ENCODE measurements at places on chromosomes 5 and 9.
A peak's percentile ranks its signal among the peaks of the same experiment; 100 is the strongest.

DNA sequence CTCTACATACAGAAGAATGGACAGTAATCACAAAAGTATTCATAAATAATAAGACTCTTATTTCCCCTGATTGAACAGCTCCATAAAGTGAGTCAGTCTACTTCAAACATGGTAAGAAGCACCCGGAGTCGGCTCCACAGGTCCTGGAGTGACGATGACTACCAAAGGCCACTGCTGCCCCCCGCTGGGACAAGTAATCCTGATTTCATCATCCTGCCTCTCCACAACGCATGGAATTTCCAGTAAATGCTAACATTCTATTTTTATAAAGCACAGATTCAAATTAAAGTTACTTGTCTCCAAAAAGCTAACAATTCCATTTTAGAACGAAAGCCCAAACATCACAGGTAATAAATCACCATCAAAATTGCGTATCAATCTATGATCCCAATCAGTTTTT is 16.2 kb downstream of the ATPSCKMT start:
- DNase-seq, result peak; percentile 78

DNA sequence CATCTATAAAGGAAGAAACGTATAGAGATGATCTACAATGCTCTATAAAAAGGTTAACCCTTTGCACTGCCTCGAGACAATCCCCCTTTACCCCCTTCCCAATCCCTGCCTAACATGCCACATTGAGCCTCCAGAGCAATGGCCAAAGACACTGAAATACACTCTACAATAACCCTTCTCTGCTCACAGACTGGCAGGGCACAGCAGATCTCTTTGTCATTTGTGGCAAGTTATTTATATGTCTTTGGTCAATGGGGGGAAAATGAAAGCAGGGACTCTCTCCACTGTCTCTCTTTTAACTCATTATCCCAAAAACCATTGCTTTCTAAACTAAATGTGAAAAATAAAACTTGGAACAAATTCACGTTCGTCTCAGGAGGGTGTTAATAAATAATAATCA is 51.7 kb downstream of the PTCH1 start:
- no peak for DNase-seq

DNA sequence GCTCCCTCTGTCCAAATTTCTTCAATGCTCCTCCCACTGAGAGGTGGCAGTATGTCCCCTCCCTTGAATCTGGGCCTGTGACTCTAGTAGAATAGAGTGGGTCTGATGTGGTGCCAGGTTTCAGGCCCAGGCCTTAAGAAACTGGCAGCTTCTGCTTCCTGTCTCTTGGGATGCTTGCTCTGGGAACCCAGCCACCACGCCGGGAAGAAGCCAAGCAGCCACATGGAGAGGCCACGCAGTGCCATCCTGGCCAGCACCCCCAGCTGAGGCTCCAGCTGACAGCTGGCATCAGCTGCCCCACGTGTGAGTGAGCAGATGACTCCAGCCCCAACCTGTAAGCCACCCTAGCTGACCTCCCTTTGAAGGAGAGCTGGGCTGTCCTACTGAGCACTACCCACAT is 7.3 kb upstream of the TSPAN17 start:
- no peak for DNase-seq

DNA sequence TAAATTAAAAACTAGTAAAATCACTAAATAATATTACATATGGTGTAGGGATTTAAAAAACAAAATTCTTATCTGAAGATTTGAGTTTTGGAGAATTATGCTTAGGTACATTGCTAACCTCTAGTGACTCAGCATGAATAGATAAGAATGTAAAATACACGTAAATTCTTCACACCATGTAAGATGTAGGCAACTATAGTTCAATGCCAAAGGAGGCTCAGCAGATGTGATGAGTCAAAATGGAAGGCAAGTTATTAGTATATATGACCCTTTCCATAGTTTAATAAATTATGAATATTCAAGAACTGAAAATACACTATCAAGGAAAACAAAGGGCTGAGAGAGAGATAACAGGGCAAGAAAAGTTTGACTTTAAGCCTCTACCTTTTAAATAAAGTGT is 79.0 kb downstream of the MRPS30 start:
- DNase-seq, result no peak

DNA sequence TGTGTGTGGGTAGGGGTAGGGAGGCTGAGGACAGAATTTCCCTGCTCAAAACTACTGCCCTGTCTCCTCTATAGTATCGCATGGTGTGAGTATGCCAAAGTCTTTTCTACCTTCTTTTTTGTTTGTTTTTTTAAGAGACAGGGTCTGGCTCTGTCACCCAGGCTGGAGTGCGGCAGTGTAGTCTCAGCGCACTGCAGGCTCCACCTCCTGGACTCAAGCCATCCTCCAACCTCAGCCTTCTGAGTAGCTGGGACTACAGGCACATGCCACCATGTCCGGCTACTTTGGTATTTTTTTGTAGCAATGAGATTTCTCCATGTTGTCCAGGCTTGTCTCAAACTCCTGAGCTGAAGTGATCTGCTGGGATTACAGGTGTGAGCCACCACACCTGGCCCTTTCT is 2.5 kb downstream of the SRP19 start:
- DNase-seq, result no peak

DNA sequence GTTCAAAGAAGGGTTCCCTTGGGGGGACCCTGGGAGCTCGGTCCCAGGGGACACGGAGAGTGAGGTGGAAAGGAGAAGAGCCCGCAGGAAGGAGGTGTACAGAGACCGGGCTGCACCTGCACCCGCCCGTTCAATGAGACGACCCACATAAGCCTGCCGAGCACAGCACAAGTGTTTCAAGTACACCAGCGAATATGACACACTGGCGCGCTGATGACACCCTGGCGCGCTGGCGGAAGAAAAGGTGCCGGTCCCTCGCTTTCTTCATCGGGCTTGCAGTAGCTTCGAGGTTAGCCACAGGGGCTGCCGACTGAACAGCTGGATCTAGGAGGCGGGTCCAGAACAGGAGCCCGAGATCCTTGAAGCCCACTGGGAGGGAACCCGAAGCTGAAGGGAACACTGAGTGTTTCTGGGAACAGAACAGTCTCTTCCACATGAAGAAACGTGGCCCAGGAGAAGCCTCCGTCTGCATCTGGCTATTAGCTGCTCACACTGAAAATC is 1.4 kb downstream of the TBC1D9B start:
- DNase-seq, result no peak

GRCh38 chr5:142466195-142466971 is 141.6 kb upstream of the SPRY4 start:
- DNase-seq, result no peak

DNA sequence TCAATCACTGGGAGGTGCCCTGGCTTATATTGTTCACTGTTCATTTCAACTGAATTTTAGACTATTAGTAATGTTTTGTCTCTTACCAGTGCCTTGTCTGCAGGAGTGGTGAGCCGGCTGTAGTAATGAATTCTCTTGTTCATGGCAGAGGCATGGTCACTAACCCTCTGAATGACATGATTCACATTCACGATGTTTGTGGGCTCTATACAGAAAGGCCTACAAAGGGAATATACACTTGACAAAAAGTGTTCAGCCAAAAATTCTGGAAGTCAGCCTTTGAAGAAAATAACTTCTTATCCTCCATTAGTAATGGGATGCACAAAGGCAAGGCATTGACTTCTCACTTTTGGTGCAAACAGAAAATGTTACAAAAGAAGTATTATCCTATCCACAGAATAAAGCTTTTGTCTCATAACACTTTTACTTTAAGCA is 39.6 kb downstream of the SLC38A9 start:
- DNase-seq, result no peak

GRCh38 chr9:89412541-89412940 is 85.4 kb downstream of the SEMA4D start:
- no peak for DNase-seq

DNA sequence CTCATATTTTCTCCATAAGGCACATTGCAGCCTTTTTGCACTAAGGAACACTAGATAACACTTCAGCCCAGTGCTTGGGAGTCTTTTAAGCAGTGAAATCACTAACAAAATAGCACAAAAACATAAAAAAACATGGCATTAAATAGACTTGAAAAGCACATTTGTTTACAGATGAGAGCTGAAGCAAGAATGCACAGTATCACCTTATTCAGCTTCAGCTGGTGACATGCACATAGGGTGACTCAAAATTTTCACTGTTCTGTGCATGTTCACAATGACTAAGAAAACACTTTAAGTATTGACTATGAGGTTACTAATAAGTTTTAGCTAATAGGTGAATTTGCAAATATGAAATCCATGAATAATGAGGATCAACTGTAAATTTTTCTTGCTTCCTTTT is 293.9 kb upstream of the TARS1 start:
- DNase-seq, result no peak

- DNase-seq, result no peak
Observed at GRCh38 chr5:166862581-166862980, 1428.9 kb upstream of the WWC1 start.

- DNase-seq, result peak; percentile 39
Observed at GRCh38 chr5:59390074-59390659, 503.4 kb downstream of the PDE4D start.

DNA sequence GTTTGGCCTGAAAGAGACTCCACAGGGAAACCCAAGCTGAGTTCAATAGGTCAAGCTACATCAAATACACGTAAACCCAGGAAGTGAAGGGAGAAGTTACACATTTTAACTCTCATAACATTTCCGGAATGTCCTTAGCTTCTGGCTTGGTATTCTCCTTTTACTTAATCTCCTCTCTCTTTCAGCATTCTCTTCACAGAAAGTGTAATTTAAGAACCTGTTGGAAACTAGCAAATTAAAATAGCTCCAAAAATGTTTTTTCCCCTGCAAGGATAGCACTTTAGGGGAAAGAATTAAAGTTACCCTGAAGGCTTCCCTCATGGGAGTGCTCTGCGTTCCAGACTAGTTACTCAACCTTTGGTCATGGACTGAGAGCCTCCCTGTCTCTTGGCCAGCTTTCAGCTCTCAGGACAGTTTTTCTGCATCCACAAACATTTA is 292.7 kb upstream of the TARS1 start:
- peak; percentile 71 for DNase-seq

DNA sequence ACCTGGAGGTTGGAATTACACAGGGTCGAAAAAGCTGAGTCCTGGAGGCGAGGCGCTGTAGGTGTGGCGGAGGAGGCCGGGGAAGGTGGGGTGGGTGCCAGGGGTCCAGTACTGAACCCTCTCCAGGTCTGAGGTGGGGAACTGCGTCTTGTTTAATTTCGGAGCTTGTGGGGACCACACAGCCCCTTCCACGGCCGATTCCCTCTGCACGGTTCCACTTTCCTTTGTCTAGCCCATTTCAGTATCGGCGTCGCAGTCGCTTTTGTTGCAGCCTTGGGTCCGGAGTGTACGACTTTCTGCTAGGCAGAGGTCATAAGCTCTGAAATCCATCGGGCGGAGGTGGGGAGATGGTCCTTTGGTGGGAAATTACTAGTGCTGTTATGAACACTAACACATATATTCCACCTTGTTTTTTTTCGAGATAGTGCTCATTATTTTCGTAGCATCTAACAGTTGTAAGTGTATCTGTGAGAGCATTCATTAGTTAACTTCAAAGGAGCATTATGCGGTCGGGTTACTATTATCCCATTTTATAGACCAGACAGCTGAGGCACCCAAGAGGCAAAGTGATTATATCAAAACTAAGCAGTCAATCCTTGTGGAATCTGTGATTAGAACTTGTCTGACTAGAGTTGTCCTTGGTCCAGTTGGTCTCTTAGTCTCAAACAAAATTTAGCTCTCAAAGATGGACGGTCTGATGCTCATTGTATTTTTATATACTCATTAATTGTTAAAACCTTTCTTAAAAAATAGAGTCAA is 737 bp downstream of the RNF180 start:
- DNase-seq, result no peak

DNA sequence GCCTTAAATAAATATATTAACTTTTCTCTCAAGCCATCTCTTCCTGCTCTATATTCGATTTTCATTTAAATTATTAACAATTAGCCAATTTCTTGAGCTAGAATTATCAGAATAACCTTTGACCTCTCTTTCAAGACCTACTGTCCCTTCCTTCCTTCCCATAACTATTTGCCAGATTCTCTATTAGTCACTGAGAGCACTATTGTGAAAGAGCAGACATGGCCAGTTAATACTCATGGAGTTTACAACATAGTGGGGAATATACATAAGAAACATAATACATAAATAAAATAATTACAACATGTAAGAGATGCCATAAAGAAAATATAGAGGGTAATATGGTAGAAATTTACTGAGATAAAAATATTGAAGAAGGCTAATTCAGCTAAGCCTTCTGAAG is 72.1 kb upstream of the CHD1 start:
- no peak for DNase-seq

DNA sequence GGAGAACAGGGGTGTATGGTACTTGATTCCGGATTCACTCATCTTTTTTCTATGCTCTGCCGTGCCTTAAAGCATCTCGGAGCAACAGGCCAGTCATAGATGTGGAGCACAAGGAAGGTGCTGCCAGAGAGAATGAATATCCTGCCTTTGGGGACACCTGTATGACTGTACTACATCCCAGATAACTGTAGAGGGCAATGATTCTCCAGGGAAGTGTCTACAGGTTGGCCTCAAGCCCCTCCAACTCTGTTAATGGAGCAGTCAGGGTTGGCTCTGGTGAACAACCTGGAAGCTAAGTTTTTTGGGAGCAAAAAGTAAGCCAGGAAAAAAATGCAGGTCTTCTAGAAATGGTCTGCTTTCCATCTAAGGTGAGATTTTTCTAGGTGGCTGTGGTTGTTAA is 71.0 kb downstream of the NREP start:
- no peak for DNase-seq

GRCh38 chr5:67363180-67363709 is 166.6 kb upstream of the CD180 start:
- no peak for DNase-seq

GRCh38 chr5:15620501-15620900 is 120.5 kb downstream of the FBXL7 start:
- DNase-seq, result no peak

GRCh38 chr5:178110-178509 is 13.2 kb upstream of the LRRC14B start:
- no peak for DNase-seq

DNA sequence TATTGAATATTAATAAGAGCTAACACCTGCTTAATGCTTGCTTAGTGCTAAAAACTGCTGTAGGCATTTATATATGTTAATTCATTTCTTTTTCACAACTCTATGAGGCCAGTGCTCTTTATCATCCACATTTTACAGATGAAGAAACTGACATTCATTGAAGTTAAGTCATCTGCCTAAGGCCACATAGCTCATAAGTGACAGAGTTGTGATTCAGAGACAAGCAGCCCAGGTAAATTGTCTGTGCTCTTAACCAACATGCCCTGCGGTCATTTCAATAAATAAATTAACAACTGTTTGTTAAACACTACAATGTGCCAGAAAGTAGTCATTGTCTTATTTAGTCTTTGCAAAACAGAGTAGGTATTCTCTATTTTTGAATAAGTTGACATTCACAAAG is 1354.4 kb upstream of the C9orf72 start:
- no peak for DNase-seq

Measured in smooth muscle cell of the brain vasculature (primary cell).